ENCODE measurements at places on chromosomes 13 and 19. TPM values are rescaled to one million over a fixed set of nuclear protein-coding genes. Genes with fewer than 3 reads are reported as not detected.

DNA sequence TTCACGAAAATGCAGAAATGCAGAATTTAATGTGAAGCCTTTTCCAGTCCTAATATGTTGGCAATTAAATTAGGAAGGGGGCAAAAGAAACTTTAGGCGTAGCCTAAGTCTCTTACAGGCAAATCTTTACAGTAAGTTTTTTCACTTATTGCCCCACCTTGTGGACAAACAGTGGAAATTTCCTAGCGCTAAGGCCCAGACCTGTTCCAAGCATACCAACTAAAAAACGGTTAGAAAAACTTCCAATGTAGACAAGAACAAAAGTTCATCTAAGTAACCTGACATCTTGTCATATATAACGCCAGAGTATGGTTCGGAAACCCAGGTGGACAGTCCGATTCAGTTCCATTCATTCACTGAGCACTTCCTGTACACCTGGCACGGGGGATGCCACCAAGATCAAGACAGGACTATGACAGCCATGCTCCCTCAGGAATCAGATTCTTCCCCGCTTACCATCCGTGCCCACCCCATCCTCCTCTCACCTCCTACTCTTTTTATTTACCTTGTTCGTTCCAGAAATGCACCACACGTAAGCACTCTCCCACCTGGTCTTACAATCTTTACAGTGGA is 4.9 kb downstream of the ZAR1L start:
- DNase-seq, result peak; percentile 20

- no peak for DNase-seq
These were observed 19.6 kb downstream of the ALG5 start for GRCh38 chr13:36979361-36980050.

DNA sequence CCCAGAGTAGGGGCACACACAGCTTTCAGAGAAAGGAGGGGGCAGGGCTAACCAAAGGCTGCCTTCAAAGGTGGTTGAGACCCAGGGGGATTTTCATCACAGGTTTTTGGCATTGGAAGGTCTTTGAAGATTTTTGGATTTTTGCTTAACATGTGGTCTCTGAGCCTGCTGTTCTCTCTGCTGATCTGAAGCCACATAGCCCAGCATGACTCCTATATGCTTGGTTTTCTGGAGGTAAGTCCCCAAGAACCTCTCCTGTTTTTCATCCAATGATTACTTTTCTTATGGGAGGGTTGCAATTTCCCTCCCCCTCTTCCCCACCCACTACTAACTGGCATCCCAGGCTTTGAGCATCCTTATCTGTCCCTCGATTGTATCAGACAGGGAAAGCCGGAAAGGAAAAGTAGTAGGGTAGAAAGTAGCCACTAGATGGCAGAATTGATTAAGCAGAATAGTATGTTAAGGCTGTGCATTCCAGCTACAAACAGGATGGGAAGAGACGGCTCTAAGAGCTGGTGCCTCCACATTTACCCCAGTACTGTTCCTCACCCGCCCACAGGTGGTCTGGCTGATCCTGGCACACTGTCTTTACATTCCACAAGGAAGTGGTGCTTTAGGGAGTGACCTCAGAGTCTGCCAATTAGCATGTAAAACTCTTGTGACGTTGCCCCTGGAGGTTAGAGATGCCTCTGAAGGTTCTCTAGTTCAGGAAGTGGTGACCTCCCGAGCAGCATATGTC is 218.9 kb upstream of the EDNRB start:
- peak; percentile 58 for DNase-seq

DNA sequence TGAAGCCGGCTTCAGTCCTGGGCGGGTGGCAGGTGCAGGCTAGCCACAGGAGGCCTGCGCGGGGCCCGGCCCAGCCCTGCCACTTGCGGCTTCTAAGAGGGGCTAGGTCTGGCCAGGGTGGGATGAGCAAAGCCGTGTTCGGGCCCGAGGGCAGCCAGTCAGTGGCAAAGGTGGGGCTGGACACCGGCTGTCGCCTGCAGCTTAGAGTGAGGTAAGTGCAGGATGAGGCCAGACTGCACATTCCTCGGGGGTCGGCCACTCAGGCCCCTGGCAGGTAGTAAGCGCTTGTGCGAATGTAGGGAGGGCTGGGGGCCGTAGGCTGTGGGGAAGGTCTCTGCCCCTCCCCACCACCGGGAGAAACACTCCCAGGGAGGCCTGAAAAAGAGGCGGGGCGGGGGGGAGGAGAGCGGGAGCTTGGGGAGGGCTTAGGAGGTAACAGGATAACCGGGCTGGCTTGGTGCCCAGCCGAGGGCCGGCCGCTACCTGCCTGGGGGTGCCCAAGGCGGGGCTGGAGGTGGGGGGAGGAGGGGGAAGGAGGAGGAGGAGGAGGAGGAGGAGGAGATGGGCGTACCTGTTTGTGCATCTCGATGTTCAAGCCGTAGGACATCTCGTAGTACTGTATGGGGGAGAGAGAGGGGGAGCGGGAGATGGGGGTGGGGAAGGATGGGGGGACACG is 6.4 kb downstream of the TLE5 start:
- DNase-seq, result peak; percentile 88

Gene EPSTI1
- 0.73 TPM for total RNA-seq

Gene NCAN
- total RNA-seq, result 85.3 TPM

Gene OR10H1
- total RNA-seq, result not detected

Measured in cerebellum (tissue), 4 donors.